ENCODE measurements at places on chromosomes 5 and 9.
A peak's percentile ranks its signal among the peaks of the same experiment; 100 is the strongest.

- no peak overlapping the region for H3K27ac ChIP-seq
- no peak overlapping the region for H3K4me3 ChIP-seq
- DNase-seq: peak; percentile 81
- no peaks in the 10 kb centered on the region for H3K36me3 ChIP-seq
- no peaks in the 10 kb centered on the region for H3K27me3 ChIP-seq
- no peaks in the 10 kb centered on the region for H3K4me1 ChIP-seq
These were observed 33.5 kb downstream of the ANXA6 start for GRCh38 chr5:151123897-151124751.

DNA sequence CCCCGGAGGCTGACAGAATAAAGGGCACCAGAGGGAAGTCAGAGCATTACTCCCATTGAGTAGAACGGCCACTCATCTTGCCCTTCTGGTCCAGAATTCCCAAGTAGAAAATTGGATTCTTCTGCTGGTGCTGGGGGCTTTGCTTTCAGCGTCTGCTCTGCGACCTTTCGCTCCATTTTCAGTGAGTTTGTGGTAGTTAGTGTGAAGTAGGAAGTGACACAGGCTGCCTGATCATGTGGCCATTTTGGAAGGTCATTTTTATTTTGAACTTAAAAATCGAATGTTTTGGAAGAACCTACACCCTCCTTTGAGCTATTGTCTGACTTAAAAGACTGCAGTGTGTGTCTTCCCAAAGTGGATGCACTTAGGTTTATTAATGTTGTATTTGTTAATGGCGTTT is 56.7 kb upstream of the FAM120AOS start:
- no peak for DNase-seq
- H3K27me3 ChIP-seq: no peaks in the 10 kb centered on the region
- no peak overlapping the region for H3K4me3 ChIP-seq
- H3K27ac ChIP-seq: no peak overlapping the region
- no peaks in the 10 kb centered on the region for H3K36me3 ChIP-seq

GRCh38 chr5:56986626-56986947 is 34.7 kb upstream of the MIER3 start:
- H3K27ac ChIP-seq: no peak overlapping the region
- no peaks in the 10 kb centered on the region for H3K4me1 ChIP-seq
- no peaks in the 10 kb centered on the region for H3K36me3 ChIP-seq

DNA sequence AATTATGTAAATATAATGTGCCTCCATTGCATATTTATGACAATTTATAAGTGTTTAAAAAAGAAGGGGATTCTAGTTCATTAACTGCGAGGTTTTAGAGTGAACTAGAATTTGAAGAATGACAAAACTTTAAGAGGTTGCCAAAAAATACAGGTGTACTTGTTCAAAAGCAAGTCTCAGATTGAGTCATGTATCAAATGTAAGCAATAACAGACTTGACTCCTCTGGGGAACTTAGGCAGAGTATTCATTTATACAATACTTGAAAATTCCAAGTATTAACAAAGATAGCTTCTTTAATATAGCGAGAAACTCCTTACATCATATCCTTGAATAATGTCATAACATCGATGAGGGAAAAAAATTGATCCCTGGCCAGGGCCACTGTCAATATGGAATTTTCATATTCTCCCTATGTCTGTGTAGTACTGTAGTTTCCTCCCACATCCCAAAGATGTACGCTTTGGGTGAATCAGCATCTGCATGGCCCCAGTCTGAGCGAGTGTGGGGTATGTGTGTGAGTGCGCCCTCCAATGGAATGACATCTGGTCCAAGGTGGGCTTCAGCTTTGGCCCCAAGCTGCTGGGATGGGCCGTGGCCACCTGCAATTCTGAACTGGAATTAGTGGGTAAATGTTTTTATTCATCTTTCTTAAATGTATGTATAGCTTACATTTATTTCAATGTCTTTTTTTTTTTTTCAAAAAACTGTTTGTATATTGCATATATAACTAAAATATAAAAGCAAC is 70.1 kb downstream of the RIC1 start:
- peaks cover 5% of the 10 kb centered on the region for H3K4me1 ChIP-seq
- no peak for DNase-seq
- H3K36me3 ChIP-seq: no peaks in the 10 kb centered on the region
- H3K27ac ChIP-seq: no peak overlapping the region
- H3K27me3 ChIP-seq: no peaks in the 10 kb centered on the region

Data from pancreas (tissue), 10 donors.